ENCODE measurements at places on chromosomes 12 and 14. TPM values are rescaled to one million over a fixed set of nuclear protein-coding genes. Genes with fewer than 3 reads are reported as not detected.

TPPP2 gene
- total RNA-seq: not detected

KANSL2 gene
- 41.5 TPM for total RNA-seq

KIAA0586 gene
- 52.5 TPM for total RNA-seq

KRT72 gene
- 104 TPM for total RNA-seq

CD27 gene
- total RNA-seq: 217 TPM

IFNG-AS1 gene
- total RNA-seq: 1.8 TPM

TBX3 gene
- not detected for total RNA-seq

IKBIP gene
- 20.5 TPM for total RNA-seq

DYNLL1 gene
- total RNA-seq: 64.2 TPM

RD3L gene
- total RNA-seq: not detected

SRSF9 gene
- 136 TPM for total RNA-seq

PPP1R36 gene
- total RNA-seq: 0.31 TPM

MYO1A gene
- total RNA-seq: 1.9 TPM

EPYC gene
- total RNA-seq: not detected

CEBPE gene
- total RNA-seq: 0.19 TPM

RIN3 gene
- total RNA-seq: 182 TPM

P2RX7 gene
- total RNA-seq: 7.7 TPM

KRT73 gene
- 71.7 TPM for total RNA-seq

MYH7 gene
- not detected for total RNA-seq

DDN gene
- 0.71 TPM for total RNA-seq

- DNase-seq: no peak
Observed at GRCh38 chr14:57085801-57086200, 182.9 kb downstream of the EXOC5 start.

- peak; percentile 38 for DNase-seq
Observed at GRCh38 chr14:105944632-105945610, 418.5 kb downstream of the TMEM121 start.

DNA sequence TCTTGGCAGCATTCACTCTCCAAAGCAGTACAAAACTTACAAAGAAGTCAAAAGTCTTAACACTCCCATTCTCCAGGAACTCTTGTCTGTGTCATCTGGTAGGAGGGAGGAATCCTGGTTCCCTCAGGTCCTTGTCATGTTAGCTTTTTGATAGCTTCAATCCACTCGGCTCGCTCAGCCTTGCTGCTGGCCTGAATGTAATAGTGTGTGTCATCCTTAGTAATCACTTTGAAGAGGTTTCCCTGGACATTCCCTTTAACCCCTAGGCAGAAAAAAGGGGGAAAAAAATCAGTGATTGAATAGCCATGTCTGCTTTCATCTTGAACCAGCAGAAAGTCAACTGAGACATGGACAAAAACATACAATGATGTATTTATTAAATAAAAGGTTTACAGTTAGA, 24.8 kb downstream of the PLEK2 start:
- no peak for DNase-seq

- DNase-seq: peak; percentile 20
Observed at GRCh38 chr12:54658306-54659264, 10.4 kb upstream of the DCD start.

- DNase-seq: no peak
Observed at GRCh38 chr12:19904819-19905218, 463.5 kb upstream of the PDE3A start.

DNA sequence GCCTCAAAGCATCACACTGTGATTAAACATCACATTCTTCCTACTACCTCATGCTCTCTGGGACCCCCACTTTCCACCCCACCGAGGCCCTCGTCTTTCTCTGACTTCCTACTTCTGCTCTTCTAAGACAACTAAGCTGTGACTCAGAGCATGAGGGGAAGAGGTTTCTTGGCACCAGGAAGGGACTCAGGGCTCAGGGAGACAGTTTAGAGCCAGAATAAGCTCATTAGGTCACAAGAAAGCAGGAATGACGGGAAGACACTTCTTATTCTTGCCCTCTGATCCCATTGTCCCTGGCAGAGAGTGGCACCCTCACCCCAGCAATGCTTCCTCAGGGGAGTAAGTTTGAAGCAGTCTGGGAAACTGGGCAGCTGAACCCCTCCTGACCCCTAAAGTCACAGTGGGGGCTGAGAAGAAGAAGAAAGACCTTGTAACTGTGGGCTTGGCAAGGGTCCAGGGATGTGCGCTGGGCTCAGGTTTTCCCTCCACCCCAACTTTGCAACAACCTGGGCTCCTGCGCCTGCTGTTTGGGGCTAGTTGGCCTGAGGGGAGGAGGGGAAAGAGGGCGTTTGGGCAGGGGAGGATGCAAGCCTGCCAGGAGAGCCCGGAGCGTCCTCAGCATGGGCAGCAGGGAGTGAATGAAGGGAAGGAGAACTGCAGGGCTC, 64.6 kb upstream of the ACTN1 start:
- no peak for DNase-seq

GRCh38 chr12:102992297-102992696, 34.8 kb downstream of the ASCL1 start:
- no peak for DNase-seq

GRCh38 chr14:70707138-70708038, 65.7 kb downstream of the TTC9 start:
- DNase-seq: no peak

DNA sequence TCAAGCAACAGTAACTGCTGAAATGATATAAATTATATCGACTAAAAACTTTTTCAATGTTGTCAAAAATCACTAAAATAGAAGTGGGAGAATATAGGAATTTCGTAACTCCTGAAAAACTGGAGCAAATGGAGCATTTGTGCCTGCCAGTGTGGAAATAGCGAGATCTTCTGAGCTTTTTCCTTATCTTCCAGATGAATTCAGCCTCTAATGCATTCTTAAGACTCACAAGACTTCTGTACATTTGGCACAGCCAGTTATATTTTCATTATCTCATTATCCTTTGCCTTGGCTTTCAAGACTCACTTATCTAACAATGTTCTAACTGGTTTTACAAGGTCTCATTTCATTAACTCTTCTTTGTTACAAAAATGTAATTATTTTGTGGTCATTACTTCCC, 252.4 kb downstream of the GXYLT1 start:
- DNase-seq: no peak

DNA sequence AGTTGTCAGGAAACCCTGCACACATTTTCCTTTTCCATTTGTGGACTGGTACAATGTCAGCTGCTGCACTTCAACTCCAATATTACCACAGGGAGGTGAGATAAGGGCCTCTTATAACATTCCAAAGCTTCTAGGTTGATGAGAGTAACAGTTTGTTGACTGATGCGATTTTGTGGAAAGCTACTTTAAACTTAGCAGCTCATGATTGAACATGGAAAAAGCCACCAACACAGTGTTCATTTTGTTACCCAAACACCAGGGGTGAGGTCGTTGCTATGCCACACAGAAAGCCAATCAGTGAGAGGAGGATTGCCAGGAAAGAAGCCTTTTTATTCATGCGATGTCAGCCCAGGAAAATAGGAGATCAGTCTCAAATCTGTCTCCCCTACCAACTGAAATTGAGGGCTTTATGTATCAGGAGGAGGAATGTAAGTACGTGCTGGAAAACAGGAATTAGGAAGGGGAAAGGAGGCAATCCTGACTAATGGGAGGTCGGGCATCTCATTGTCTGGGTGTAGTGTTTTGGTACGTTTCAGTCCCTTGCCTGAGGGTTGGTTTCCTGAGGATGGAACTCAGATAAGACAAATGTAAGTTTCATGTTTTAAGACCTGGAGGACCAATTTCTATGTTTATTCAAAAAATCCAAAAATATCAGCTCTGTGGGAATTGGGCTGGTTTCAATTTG, 92.7 kb upstream of the PLEKHA5 start:
- no peak for DNase-seq

DNA sequence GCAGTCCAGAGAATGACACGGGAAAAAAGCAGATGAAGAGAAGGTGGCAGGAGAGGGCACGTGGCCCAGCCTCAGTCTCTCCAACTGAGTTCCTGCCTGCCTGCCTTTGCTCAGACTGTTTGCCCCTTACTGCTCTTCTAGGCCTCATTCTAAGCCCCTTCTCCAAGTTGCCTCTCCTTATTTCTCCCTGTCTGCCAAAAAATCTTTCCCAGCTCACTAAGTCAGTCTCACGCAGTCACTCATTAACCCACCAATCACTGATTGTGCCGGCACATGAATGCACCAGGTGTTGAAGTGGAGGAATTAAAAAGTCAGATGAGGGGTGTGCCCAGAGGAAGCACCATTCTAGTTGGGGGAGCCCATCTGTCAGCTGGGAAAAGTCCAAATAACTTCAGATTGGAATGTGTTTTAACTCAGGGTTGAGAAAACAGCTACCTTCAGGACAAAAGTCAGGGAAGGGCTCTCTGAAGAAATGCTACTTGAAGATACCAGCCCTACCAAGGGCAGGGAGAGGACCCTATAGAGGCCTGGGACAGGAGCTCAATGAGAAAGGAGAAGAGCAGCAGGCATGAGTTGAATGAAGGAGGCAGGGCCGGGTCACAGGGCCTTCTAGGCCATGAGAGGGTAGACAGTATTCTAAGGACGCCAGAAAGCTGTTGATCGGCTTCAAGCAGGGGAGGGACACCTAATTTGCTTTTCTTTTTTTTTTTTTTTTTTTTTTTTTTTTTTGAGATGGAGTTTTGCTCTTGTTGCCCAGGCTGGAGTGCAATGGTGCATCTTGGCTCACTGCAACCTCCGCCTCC, 40.9 kb downstream of the DAD1 start:
- DNase-seq: no peak

- DNase-seq: no peak
Observed at GRCh38 chr14:66009089-66009488, 477.1 kb upstream of the CCDC196 start.

DNA sequence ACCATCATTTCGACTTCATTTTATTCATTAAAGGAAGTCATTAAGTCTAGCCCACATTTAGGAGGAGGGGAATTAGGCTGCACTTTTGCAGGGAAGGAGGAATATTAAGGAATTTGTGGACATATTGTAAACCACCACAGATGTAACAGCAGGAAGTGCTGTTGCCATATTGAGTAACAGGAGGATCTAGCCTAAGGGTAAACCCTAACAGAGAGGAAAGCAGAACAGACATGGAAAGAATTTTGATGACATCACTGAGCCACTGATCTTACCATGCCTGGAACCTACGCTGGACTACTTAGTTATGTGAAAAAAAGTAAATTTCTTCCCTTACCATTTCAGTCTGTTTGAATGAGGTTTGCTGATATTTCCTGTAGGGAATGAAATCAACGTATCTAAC, 100.7 kb upstream of the ATF7IP start:
- no peak for DNase-seq

DNA sequence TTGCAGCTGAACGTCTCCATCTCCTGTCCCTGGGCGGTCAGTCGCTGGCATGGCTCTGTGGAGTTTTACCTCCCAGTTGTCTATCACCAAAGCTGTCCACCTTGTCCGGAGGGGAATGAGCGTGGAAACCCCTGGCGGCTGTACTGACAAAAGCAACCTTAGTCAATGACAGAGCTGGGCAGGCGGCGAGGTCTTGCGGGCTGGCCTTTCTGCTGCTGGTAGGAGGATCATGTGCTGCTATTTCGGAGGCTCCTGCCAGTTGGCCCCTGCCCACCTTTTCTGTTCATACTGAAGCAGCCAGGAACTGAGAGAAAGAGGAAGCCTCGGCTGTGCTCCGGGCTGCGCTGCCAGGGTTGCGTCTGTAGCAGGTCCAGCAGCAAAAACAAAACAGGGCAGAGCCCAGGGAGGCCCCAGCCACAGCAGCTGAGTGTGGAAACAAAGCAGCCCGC, 57.7 kb downstream of the HMGA2 start:
- DNase-seq: no peak

DNA sequence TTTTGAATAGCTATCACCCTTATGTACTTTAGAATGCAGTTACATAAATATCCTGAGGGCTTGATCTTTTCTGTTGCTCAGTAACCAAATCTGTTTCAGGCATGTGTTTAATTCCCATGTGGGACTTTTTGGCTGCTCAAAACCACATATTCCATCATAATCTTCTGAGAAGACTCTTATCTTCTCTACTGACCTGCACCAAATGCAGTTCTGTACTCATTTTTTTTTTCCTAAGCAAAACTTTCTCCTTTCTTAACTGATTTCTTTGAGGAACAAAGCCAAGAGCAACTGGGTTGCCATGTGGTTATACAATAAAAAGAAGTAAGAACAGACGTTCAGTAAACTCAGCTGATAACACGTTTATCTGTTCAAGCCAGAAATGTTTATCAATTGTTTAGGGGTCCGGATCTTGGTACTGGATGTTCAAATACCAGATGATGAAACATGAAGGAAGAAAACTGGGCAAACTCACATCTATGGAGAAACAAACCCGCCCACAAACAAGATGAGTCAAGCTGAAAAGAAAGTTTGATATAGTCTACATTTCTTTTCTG, 50.1 kb downstream of the TMEM132C start:
- no peak for DNase-seq

- DNase-seq: no peak
Observed at GRCh38 chr12:8609061-8609570, 3.5 kb downstream of the AICDA start.

- DNase-seq: no peak
Observed at GRCh38 chr12:71945121-71945520, 6.5 kb downstream of the TPH2 start.

DNA sequence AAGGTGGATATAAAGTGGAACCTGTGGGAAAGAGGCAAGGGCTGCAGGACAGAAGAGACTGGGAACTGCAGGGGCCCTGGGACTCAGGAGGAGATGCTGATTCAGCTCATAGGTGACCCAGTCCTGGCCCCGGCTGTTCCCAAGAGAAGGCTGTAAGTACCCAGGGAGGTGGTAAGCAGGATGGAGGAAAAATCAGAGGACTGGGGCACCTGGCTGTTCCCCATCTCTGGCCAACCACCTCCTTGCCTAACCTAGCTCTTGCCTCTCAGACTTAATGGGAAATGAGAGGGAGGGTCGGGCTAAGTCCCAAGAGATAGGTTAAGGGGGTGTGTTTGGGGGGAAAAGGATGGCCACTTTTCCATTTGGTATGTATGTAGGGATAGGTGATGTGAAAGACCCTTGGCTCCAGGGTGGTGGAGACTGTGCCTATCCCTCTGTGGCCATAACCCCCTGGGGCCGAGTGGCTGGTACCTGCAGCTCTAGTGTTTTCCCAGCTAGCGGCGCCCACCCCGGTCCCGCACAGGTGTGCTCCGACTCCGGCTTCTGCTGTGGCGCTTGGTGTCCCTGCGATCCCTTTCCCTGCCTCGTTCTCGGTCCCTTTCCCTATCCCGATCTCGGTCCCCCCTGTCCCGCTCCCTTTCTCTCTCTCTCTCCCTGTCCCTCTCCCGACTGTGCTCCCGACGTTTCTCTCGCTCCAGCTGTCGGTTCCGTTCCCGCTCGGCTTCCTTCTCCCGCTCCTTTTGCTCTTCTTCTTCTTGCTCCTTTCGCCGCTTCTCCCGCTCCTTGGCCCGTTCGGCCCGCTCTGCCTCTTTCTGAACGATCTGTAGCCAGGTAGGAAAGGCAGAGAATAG, 1.6 kb upstream of the CDH24 start:
- no peak for DNase-seq

DNA sequence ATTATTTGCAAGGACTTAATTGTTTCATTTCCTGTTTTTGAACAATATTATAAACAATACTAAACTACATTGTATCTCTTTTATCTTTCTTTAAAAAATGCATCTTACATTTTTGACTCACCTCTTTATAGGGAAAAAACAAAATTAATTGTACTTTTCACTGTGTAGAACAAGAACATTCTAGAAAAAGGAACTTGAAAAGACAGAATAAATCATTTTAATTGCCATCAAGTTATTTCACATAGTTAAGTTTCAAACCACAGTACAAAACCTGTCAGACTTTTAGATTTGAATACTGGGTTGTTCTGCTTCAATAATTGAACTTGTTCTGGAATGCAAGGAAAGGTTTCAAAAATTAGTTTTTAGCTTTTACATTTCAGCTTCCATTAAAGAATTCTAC, 50.0 kb downstream of the SLC38A6 start:
- no peak for DNase-seq

GRCh38 chr12:71009430-71010142, 89.0 kb upstream of the PTPRR start:
- DNase-seq: no peak

- no peak for DNase-seq
Observed at GRCh38 chr14:69093631-69094421, 59.1 kb downstream of the DCAF5 start.
